ENCODE measurements at places on chromosomes 4 and X.

GRCh38 chr4:156248917-156249316 lies 295.3 kb upstream of the CTSO start:
- DNase-seq, result no peak

DNA sequence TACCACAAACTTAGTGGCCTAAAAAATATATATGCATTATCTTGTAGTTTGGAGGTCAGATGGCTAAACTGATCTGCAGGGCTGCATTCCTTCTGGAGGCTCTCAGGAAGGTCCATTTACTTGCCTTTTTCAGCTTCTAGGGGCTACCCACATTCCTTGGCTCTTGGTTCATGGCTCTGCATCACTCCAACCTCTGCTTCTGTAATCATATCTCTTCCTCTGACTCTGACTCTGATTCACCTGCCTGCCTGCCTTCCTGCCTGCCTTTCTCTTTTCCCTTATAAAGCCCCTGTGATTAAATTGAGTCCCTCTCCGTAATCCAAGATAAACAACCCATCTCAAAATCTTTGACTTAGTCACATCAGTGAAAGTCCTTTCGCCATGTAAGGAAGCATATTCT lies 25.0 kb upstream of the FRMPD4 start:
- DNase-seq, result no peak

DNA sequence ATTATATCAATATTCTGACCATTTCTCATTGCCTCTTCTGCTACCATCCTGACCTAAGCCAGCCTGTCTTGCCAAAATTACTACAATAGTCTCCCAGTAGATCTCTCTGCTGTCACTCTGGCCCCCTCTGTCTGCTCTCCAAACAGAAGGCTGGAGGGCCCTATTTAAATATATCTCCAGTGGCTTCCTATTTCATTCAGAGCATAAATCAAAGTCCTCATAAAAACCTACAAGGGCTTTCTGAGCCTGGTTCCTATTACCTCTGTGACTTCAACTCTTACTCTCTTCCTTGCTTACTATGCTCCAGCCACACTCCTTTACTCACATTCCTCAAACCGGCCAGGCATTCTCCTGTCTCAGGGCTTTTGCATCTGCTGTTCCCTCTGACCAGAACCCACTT lies 19.0 kb downstream of the IGSF1 start:
- no peak for DNase-seq

- DNase-seq, result no peak
Measured at GRCh38 chr4:69838977-69839376, 21.0 kb downstream of the SULT1E1 start.

- no peak for DNase-seq
Measured at GRCh38 chr4:24236532-24236931, 346.7 kb upstream of the PPARGC1A start.

DNA sequence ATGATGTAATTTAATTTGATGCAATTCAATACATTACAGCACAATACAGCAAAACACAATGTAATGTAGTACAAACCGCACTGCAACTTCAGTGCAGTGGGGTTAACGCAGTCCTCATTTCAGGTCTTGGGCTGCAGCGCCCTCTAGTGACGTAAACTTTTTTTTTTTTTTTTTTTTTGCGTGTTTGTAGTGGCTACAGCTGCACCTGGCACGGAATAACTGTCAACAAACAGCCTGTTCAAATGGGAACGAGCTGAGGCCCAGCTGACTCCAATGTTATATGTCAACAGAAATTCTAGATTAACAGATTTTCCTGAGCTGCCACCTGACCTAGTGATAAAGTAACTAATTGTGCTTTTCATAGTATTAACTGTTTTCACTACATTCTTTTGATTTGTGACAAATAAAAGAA lies 33.5 kb upstream of the RASSF6 start:
- no peak for DNase-seq

DNA sequence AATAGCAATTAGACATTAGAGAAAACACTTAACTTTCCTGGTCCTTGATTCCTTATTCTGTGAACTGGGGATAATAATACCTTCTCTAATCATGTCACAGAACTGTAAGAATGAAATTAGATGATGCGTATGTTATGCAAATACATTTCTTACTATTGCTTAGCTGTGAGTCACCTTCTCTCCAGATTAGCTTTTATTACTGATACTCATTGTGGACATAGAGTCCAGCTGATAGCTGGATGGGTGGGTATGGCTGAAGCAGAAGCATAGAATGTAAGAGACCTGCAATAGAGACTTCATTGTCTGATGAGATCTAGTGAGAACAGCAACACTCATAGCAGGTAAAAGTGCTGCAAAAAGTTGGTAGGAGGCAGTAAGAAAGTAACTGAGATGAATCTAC lies 437.2 kb upstream of the ZFP42 start:
- no peak for DNase-seq

GRCh38 chr4:128604840-128605239 lies 204.7 kb upstream of the JADE1 start:
- DNase-seq, result no peak

GRCh38 chr4:13484749-13485221 lies 645 bp upstream of the RAB28 start:
- DNase-seq, result no peak

GRCh38 chrX:107672955-107673378 lies 44.7 kb downstream of the PRPS1 start:
- peak; percentile 51 for DNase-seq

DNA sequence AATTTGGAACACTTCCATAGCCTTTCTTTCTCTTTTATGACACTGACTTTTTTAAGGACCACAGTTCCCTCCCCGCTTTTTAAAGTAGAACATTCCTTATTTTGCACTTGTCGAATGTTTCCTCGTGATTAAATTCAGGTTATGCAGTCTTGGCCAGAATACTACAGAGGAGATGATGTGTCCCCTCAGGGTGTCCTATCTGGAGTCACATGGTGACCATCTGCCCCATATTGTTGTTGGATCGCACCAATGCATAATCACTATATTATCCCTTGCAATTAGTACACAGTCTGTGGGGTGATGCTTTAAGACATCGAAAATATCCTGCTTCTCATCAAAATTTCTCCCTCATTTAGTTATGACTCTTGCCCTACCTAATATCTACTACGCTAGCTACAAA lies 27.4 kb downstream of the WDFY3 start:
- no peak for DNase-seq

GRCh38 chr4:6231663-6232165 lies 31.4 kb upstream of the JAKMIP1 start:
- no peak for DNase-seq

- no peak for DNase-seq
Measured at GRCh38 chr4:176569301-176569700, 223.4 kb downstream of the VEGFC start.

GRCh38 chrX:112571388-112571787 lies 108.3 kb downstream of the LHFPL1 start:
- DNase-seq, result no peak

DNA sequence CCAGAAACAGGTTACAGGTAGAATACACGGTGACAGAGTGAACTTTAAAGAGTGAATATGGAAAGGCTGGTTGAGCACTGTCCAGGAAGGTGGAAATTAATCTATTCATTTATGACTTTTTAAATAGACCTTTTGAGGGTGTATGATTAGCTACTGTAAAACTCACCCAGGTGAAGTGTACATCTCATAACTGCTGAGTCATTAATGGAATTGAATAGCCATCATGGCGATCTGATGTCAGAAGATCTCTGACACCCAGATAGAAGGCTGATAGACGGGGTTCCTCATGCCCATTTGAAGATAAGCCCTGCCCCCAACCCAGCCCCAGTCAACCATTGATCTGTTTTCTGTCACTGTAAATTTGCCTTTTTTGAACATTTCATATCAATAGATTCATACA lies 84.0 kb downstream of the PRSS12 start:
- no peak for DNase-seq

DNA sequence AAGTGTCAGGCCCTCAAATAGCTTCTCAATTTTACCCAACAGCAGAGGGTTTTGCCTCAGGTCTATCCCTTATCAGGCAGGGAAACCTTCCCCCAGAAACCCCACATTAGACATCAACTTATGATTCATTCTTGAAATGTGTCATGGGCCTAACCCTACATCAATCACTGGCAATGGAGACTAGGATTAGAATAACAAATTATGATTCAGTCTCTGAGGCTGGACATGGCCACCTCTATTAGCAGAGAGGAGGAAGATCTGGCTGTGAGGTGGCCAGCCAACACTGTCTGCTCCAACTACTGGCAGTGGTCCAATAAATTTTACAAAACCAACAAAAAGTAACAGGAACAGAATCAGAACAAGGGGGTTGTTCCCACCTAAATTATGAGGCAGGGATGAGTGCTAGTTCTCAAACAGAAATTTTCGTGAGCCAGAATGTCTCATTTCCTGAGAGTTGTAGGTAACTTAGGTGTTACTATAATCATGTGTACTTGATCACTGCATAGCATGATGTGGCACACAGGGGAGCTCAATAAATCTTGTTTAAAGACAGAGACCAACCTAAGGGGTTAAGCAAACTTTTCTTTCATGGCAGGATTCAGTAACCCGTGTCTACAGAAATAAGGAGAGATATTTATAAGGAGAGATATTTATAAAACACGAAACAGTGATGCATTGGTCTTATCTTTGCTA lies 126.8 kb downstream of the NFKB1 start:
- no peak for DNase-seq

DNA sequence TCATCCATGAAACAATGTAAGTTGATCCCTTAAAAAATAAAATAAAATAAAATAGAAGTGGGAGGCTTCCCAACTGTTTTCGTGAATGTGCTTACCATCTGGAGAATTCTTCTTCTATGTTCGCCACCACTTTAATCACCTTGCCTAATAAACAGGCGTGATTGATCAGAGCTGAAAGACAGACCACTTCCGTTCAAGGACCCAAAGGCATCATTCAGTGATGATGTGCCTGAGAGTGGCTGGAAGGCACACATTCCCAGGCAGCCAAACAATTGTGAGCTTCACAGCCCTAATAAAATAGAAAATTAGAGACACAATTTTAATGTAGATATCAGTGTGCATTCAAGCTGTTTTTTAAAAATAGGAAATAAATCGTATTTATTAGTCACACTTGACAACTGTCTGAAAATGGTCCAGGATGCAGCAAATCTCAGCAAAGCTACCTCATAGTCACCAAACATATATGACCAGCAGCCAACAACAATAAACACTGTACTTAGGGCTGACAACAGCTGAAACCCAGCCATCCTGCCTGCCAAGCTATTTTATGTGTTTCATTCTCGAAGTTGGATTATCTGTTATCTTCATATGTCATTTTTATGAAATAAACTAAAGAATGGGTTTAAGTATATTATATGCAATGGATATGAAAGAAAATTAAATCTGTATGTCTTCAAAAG lies 163.2 kb upstream of the FAM9B start:
- no peak for DNase-seq

- no peak for DNase-seq
Measured at GRCh38 chrX:102739657-102740056, 19.1 kb downstream of the GPRASP3 start.

DNA sequence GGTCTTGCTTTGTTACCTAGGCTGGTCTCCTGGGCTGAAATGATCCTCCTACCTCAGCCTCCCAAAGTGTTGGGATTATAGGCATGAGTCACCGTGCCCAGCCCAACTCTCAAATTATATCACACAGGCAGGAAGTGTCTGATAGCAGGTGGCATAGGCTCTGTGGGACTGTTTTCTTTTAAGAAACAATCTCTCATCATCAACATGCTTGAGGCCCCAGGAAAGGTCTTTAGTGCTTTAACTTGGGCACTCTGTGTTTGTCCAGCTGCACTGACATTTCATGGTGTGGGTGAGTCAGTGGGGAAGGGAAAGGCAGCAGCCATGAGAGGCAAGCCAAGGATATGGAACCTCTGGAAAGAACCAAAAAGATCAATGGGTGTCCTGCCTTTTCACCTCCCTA lies 88.1 kb upstream of the TSPAN5 start:
- DNase-seq, result no peak

- DNase-seq, result no peak
Measured at GRCh38 chr4:100849319-100849718, 331.5 kb upstream of the EMCN start.

DNA sequence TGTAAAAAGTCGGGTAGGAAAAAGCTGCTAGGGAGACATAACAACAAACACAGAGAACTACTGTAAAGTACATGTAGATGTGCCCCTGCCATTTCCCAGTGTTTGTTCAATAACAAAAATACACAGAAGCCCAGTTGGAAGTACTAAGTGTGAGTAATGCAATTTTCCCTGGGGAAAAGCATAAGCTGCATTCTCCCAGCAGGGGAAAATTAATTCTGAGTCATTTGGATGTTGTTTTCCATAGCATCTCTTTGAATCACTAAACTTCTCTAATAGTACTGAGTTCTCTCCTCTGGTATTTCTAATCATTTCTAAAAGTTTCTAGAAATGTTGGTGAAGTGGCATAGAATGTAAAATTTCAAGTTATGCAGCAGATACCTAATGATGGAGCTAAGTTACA lies 1114.9 kb downstream of the C4orf33 start:
- no peak for DNase-seq

GRCh38 chr4:173273941-173274340 lies 60.2 kb downstream of the HMGB2 start:
- no peak for DNase-seq

- DNase-seq, result no peak
Measured at GRCh38 chr4:11297627-11298026, 131.1 kb downstream of the HS3ST1 start.

- no peak for DNase-seq
Measured at GRCh38 chr4:145720656-145721055, 40.7 kb downstream of the C4orf51 start.

DNA sequence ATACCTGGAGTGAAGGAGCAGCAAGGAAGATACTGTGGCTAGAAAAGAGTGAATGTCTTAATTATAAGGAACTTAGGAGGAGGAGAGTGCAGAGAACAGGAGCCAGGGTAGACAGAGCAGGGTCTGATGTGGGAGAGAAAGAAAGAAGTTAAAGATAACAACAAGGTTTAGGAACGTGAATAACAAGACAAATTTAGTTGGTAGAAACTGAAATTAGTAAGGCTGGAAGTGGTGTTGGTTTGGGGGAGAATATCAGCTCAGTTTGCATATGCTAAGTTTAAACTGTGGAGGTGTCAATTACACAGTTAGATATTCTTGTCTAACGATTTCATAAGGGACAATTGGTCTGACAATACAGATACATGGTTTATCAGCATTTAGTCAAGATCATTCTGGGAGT lies 1123.7 kb upstream of the PABPC4L start:
- DNase-seq, result no peak

GRCh38 chr4:53815281-53815680 lies 224.0 kb upstream of the LNX1 start:
- no peak for DNase-seq

DNA sequence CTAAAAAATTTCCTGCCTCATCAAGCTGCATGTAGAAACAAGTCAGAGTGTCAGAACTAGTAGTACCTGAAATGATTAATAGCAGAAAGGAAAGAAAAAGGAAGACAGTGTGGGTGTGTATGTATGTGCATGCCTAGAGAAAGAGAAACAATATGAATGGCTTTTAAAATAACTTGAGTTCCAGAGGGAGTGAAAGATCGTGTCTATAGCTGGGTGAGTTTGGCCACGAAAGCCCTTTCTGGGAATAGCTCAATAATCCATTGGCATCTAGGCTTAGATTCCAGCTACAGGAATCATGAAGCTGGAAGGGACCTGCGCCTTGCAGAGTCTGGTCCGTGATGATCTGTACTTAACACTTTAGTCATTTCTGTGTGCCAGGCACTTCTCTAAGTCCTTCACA lies 195.6 kb downstream of the RAPGEF2 start:
- DNase-seq, result no peak

- DNase-seq, result no peak
Measured at GRCh38 chr4:186627226-186627865, 72.0 kb upstream of the MTNR1A start.

Measured in stimulated activated CD4-positive, alpha-beta T cell treated with anti-CD3 and anti-CD28 coated beads, TNF-alpha, amount 100 ng/mL, for 1 hour (primary cell).